Spleen (tissue), 13 donors: ENCODE measurements at places on chromosomes 3 and 15. TPM values are rescaled to one million over a fixed set of nuclear protein-coding genes. Genes with fewer than 3 reads are reported as not detected.

VPS39 gene
- 105 TPM for total RNA-seq

ARF4 gene
- 71.2 TPM for total RNA-seq

RBP2 gene
- total RNA-seq, result not detected

ARPP19 gene
- 111 TPM for total RNA-seq

CHRNA3 gene
- total RNA-seq, result 0.39 TPM

STAB1 gene
- total RNA-seq, result 406 TPM

A4GNT gene
- total RNA-seq, result not detected

SLC24A5 gene
- total RNA-seq, result not detected

FGF12 gene
- total RNA-seq, result 17.7 TPM
